ENCODE measurements at places on chromosomes 5 and 9. TPM values are rescaled to one million over a fixed set of nuclear protein-coding genes. Genes with fewer than 3 reads are reported as not detected.

DNA sequence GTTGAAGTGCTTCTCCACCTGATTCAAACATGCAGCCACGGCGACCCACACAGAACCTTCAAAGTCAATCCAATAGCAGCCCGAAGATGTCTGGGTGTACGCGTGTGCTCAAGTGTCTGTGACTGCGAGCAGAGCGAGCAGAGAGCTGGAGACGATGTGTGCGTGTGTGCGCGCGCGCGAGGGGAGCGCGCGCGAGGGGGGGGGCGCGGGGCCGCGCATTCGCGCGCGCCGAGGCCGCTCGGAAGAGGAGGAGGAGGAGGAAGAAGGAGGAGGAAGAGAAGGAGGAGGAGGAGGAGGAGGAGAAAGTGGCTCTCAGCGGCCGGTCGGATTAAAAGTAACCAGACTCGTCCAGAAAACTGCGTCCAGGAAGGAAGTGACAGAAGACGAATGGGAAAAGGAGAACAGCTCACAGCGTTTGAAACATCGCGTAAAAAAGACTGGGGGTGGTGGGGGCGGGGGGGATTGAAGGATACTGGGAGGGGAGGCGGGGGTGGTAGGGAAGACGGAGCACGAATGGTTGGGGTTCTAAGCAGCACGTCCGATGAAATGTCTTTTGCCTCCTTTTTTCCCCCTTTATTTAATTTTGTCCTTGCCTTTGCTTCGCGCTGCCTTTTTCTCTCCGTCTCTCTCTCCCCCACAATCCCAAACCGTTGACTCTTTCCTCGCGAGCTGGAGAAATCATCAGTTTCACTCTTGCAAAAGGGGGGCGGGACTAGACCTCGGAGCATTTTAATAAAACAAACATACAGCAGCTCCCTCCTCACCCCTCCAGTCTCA lies at the start of gene MEF2C:
Gene MEF2C (minus strand): TSS at position 126 of the 777 bp plus-strand sequence. CDS start 59,396 bp downstream, outside the sequence.
- no peaks in the 10 kb centered on the region for H3K4me1 ChIP-seq
- peak within 1 kb of the TSS; percentile 80 for H3K27ac ChIP-seq
- peak within 1 kb of the TSS; percentile 52 for H3K4me3 ChIP-seq
- H3K27me3 ChIP-seq: no peaks in the 10 kb centered on the region

Gene CDH10
- 0.07 TPM for total RNA-seq

DNA sequence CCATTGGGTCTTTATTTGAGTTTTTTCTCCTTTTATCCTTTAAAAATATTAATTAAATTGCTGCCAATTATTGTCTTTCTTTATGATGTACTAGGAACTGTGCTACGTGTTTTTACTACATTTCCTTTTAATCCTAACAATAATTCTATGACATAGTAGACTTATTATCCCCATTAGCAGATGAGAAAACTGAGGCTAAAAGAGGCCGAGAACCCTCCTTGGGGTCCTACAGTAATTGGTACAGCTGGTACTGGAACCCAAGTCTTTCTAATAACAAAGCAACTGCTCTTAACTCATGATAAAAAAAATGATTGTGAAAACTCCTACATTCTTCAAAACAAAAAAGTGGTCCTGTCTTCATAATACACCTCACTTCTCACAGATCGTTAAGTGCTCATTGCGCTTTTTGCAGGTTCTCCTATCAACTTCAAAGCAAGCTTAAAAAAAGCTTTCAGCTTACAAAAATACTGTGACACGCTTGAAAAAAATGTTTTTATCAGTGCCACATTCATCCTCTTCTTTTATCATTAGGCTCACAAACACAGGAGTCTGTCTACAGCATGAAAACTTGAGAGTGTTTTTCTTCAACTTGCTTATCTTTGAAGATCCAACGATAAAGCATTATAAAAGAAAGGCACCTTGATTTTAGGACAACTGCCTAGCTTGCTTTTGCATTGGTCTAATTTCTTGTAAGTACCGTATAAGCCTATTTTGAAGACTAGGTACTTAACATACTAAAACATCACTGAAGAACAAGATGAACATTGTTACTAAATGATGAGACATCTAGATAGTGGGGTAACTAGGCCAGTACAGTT lies 32.4 kb downstream of the FYB1 start:
- no peaks in the 10 kb centered on the region for H3K36me3 ChIP-seq
- DNase-seq: no peak
- no peaks in the 10 kb centered on the region for H3K27me3 ChIP-seq
- no peak overlapping the region for H3K27ac ChIP-seq
- no peaks in the 10 kb centered on the region for H3K4me1 ChIP-seq
- H3K4me3 ChIP-seq: no peak overlapping the region

GRCh38 chr5:756171-756570 lies 28.4 kb downstream of the ZDHHC11B start:
- H3K27ac ChIP-seq: no peak overlapping the region
- H3K4me1 ChIP-seq: peaks cover 21% of the 10 kb centered on the region
- no peaks in the 10 kb centered on the region for H3K36me3 ChIP-seq
- H3K27me3 ChIP-seq: no peaks in the 10 kb centered on the region
- no peak overlapping the region for H3K4me3 ChIP-seq

DNA sequence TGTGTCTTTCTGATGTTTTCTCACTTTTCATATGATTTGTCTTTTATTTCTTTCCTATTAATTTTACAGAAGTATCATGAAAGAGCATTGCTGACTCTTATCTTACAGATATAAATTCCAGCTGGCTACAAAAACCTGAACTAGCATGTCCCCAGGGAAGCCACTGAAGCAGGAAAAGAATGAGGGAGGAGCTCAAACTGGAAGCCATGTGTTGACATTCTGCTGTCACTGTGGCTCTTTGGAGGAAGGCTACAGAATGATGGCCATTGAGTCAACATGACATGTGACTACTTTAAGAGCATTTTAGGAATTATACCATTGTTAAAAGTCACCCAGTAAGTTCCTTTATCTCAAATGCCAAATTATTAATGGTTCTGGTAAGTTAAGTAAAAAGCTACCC lies 638.3 kb upstream of the DMAC1 start:
- no peak overlapping the region for H3K4me3 ChIP-seq
- H3K36me3 ChIP-seq: no peaks in the 10 kb centered on the region
- no peaks in the 10 kb centered on the region for H3K27me3 ChIP-seq
- no peaks in the 10 kb centered on the region for H3K4me1 ChIP-seq

- H3K4me1 ChIP-seq: no peaks in the 10 kb centered on the region
- H3K27ac ChIP-seq: no peak overlapping the region
These were observed 117.1 kb downstream of the LHX2 start for GRCh38 chr9:124128568-124129166.

DNA sequence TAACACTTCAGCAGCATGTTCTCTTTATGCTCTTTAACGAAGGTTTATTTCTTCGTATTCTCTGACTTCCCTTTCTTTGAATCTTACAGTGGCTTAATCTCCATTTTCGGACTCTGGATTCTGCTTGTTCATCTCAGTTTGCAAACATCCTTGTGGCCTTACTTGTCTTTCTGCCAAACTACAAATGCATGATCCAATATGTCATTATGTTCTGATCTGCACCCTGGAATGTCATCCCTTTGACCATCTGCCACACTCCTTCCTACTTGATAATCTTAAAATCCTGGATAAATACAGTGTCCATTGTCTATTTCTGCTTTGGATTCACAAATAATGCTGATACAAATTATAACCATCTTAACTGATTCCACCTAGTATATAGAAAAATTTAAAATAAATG lies 499.2 kb downstream of the CDH18 start:
- no peaks in the 10 kb centered on the region for H3K27me3 ChIP-seq
- no peaks in the 10 kb centered on the region for H3K4me1 ChIP-seq
- DNase-seq: no peak

- H3K36me3 ChIP-seq: no peaks in the 10 kb centered on the region
- no peaks in the 10 kb centered on the region for H3K4me1 ChIP-seq
- H3K4me3 ChIP-seq: no peak overlapping the region
- H3K27ac ChIP-seq: no peak overlapping the region
- no peak for DNase-seq
These were observed 8.5 kb upstream of the S100Z start for GRCh38 chr5:76841361-76841760.

DNA sequence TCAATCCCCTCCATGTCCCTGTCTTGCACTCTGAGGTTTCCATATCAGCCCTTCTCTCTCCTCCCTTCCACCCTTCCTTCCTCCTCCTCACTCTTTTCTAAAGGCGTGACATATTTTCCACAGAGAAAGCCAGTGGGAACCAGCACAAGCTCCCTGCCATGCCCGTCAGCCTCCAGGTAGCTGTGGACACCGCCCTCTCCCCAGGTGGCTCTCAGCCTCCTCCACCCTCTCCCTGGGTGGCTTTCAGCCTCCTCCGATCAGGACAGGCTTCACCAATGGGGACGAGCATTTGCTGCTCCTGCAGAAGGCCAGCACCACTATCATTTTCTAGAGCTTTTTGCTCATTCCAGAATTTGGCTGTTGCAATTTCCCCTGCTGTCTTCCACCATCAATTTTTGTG lies 236.6 kb downstream of the GADD45G start:
- peaks cover 14% of the 10 kb centered on the region for H3K4me1 ChIP-seq
- H3K27me3 ChIP-seq: no peaks in the 10 kb centered on the region
- no peak overlapping the region for H3K4me3 ChIP-seq

- no peaks in the 10 kb centered on the region for H3K4me1 ChIP-seq
- H3K36me3 ChIP-seq: no peaks in the 10 kb centered on the region
- H3K27me3 ChIP-seq: no peaks in the 10 kb centered on the region
- DNase-seq: no peak
These were observed 13.2 kb downstream of the ST8SIA4 start for GRCh38 chr5:100889896-100890295.

Gene SERINC5
- total RNA-seq: 141 TPM

Gene DDX4
- not detected for total RNA-seq

DNA sequence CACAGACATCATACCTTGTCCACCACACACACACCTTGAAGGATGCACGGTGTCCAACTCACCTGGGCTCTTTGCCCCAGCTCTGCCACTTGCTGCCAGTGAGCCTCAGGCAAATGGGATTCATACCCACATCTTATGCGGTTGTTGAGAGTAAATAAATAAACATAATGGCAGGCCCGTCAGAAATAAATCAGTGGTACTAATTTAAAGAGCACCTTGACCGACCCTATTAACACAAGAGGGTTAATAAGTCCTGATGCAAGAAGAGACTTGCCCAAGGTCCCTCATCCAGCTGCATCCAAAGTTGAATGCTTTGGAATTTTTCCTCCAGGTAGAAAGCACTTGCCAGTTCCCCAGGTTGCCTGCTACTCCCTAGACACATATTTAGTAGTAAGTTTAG lies 11.6 kb upstream of the AKNA start:
- H3K4me3 ChIP-seq: no peak overlapping the region
- H3K27me3 ChIP-seq: no peaks in the 10 kb centered on the region
- H3K27ac ChIP-seq: no peak overlapping the region
- H3K4me1 ChIP-seq: peaks cover 5% of the 10 kb centered on the region
- DNase-seq: no peak

Gene ARHGEF37
- 11.9 TPM for total RNA-seq

Gene PFDN1
- 41.4 TPM for total RNA-seq

- no peak overlapping the region for H3K27ac ChIP-seq
- no peak overlapping the region for H3K4me3 ChIP-seq
- no peak for DNase-seq
- H3K4me1 ChIP-seq: peaks cover 7% of the 10 kb centered on the region
- H3K27me3 ChIP-seq: no peaks in the 10 kb centered on the region
- no peaks in the 10 kb centered on the region for H3K36me3 ChIP-seq
These were observed 5.1 kb upstream of the TESK1 start for GRCh38 chr9:35599763-35600604.

DNA sequence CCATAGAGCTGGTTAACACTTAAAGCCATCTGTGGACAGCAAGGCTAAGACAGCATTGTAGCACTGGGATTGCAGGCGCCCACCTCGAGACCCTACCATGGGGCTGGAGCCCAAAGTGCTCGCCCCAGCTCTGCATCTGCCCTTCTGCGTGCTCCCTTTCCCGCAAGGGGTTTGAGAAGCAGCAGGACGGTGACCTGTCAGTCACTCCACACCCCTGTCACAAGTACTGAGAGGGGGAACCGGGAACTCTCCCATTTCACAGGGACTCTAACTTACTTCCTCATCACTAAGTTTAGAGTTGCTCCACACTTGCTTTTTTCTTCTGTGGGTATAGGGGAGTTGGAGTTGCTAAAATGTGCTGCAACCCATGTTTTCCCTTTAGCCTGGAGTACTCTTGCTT lies 273.2 kb downstream of the SMARCA2 start:
- H3K4me1 ChIP-seq: no peaks in the 10 kb centered on the region
- H3K27me3 ChIP-seq: no peaks in the 10 kb centered on the region
- H3K27ac ChIP-seq: no peak overlapping the region
- no peaks in the 10 kb centered on the region for H3K36me3 ChIP-seq
- no peak overlapping the region for H3K4me3 ChIP-seq
